ENCODE measurements at places on chromosomes 13 and 19.

DNA sequence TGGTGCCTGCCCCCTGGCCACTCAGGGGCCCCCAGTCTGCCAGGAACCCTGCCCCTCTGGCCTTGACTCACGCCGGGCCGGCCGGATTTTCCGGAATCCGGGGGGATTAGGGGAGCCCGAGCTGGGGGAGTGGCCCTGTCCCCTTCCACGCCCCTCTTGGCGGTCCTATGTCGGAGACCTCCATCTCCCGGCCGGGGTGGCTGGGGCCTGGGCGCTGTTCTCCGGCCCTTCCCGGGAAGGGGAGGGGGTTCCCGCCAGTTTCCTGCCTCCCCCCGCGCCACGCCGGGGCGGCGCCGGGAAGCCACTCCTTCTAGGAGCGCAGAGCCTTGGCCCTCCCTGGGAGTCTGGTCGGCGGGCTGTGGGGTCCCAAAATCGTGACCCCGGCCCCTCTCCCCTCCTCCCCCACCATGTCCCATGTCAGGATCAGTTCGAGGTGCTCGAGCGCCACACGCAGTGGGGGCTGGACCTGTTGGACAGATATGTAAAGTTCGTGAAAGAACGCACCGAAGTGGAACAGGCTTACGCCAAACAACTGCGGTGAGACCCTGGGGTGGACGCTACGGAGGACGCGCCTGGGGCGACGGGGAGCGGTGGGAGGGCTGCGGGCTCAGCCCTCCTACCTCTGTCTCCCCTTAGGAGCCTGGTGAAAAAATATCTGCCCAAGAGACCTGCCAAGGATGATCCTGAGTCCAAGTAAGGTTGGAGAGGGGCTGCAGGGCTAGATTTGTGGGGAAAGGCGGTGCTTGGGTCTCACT is 1.3 kb downstream of the TRIP10 start:
- no peak for DNase-seq

DNA sequence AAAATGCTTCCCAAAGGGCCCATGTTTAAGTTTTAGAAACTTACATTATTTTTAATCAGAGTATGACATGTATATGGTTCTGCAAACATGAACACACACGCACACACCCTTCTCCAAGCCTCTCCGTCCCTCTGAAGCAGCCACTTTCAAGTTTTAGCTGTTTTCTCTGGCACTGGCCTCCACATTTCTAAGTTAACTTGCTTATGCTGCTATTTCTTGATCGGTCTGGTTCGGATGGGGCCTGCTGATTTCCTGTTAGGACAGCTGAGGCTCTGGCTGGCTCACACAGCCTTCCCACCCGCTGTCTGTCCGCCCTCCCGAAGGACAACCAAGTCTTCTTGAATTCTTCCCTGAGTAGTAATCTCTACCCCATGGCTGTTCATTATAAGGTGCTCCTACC is 4.4 kb downstream of the SPC24 start:
- DNase-seq = no peak

DNA sequence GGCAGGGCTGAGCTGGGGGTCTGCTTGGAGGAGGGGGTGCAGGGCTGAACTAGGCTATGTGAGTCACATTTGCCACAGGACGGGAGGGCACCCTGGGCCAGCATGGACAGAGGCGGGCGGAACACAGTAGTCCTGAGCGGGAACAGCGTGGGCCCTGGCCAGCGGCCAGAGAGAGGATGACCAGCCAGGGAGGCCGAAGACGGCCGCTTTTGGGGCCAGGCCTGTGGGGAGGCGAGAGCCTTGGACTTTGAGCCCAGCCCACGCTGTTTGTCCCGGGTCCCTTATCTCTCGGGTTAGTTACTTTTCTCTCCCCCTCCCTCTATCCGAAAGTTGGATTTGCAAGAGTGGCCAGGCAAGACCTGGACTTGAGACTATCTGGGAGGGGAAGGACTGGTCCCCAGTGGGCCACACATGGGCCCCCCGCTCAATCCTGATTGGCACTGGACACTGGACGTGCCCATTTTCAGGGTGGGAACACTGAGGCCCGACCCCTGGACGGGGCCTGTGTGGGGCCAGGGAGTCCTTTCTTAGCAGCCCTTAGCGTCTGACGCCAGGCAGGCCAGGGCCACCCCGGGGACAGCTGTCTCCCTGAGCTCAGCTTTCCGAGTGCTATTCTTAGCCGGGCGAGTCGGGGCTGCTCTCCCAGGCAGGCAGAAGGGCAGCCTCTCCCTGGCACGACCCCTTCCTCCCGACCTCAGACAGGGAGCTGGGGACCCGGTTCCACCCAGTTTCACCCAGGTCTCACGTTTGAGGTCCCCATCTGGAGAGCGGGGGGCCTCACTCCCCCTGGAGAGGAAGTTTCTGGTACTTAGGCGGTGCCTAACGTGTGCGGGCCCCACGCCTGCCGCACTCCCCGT is 833 bp downstream of the GAMT start:
- DNase-seq = no peak

DNA sequence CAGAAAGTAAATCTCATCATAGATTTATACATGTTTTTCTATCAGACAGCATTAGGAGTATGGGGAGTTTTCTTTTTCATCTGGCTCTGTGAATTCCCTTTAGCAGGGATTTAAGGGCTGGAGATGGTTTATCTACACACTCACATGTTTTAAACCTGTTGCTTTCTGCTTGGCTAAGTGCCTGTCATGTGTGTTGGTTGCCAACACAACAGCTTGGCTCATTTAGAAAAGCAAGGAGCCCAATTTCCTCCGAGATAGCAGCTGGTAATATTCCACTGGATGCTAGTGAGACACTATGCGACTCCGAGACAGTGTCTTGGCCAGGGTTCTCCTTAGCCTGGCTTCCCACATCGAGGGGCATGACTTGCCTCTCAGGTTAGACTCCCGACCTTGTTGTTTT is 83.3 kb downstream of the KLF5 start:
- DNase-seq = no peak

DNA sequence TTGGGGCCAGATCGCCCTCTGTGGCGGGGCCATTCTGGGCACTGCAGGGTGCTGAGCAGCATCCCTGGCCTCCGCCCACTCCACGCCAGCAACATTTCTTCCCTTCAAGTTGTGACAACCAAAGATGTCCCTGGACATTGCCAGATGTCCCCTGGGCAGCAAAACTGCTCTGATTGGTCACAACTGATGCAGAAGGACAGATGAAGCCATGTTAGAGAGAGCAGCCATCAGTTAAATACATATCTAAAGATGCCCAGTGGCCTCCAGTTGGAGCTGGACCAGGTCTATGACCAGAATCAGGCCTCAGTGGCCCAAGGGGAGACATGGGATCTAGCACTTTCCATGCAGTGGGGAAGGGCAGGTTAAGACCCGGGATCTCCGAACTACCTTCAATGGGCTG is 125.7 kb downstream of the PTPRS start:
- DNase-seq = no peak

DNA sequence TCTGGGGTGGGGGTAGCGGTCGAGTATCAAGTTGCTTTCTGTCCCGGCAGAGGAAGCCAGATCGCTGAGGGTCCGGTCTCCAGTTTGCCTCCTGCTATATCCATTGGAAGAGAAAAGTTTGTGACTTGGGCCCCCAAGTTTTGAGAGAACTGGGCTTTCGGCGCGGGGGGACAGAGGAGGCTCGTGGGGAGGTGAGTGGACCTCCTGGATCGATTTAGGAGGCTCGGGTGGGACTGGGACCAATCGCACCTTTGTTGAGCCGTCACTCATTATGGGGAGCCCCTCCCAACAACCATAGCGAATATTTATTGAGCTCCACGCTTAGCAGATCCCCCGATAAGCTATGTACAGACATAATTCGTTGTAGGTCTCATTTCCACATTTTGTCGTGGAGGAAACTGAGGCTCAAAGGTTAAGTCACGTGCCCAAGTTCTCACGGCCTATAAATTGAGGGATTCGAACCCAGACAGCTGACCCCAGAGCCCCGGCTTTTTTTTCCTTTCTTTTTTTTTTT is 909 bp downstream of the RFXANK start:
- no peak for DNase-seq

- DNase-seq = no peak
These were observed 7.4 kb downstream of the DHDH start for GRCh38 chr19:48940902-48941301.

DNA sequence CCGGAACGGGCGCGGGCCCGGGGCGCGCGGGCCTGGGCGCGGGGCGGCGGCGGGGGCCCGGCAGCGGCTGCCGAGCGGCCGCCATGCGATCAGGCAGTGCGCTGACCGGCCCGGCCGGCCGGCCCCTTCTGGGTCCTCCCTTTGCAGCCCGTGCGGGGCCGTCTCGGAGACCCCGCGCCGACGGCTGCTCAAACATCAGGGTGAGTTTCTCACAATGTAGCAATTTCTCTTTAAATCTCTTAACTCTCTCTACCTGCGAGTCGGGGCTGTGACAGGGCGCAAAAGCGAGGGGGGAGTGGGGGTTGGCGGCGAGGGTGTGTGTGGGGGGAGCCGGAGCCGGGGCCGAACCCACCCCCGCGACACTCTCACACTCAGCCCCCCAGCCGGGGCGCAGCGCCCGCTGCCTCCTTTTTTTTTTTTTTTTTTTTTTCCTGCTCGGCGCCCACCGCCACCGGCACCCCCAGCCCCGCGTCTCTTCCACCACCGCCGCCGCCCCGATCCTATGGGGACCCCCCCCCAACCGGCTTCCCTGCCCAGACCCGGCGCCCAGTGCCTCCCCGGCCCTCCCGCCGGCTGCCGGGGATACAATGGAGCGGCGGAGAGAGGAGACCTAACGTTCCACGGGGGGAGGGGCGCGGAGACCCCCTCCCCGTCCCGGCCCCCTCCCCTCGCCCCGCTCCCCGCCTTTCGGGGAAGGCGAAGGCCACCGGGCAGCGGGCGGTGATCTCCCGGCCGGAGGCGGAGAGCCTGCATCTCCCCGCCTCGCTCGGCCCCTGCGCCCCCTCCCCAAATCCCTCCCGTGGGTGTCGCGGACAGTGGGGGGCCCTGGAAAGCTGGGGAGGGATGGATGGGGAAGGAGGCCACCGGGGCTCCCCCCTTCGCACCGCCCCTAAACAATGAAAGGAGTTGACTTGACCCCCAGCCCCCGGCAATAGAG is at the start of gene BICRA:
TSS of gene BICRA (plus strand) at position 166 of the 937 bp plus-strand sequence. CDS start 64,441 bp downstream, outside the sequence.
- DNase-seq = peak; percentile 59

GRCh38 chr19:55062735-55063491 is at the start of gene RDH13:
TSS of gene RDH13 (minus strand) at chr19:55063148. CDS start at chr19:55063032, 116 bp downstream.
- peak; percentile 89 for DNase-seq

GRCh38 chr13:105552078-105552477 is 983.4 kb downstream of the EFNB2 start:
- no peak for DNase-seq

DNA sequence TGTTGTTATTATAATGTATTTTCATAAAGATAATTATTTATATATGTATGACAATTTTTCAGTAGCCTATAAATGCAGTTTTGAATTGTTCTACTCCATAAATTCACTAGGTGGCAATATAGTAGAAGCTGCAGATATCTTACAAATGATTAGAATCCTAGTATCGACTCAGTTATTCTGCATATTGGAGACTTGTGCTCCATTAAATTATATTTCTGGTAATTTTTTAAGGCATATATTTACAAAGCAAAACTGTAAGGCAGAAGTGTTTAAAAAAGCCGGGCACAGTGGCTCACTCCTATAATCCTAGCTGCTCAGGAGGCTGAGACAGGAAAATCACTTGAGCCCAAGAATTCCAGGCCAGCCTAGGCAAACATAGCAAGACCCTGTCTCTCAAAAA is 58.7 kb downstream of the DPY19L3 start:
- no peak for DNase-seq

DNA sequence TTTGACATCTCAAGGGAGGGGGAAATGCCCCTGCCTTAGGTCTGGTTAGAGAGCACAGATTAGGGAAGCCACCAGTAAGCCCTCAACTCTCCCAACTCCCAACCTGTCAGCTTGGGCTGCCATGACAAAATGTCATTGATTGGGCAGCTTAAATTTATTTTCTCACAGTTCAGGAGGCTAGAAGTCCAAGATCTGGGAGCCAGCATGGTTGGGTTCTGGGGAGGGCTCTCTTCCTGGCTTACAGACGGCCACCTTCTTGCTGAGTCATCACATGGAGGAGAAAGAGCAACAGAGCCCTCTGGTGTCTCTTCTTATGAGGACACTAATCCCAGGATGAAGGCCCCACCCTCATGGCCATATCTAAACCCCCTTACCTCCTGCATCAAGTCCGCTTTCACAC is 24.2 kb downstream of the C19orf12 start:
- peak; percentile 41 for DNase-seq

DNA sequence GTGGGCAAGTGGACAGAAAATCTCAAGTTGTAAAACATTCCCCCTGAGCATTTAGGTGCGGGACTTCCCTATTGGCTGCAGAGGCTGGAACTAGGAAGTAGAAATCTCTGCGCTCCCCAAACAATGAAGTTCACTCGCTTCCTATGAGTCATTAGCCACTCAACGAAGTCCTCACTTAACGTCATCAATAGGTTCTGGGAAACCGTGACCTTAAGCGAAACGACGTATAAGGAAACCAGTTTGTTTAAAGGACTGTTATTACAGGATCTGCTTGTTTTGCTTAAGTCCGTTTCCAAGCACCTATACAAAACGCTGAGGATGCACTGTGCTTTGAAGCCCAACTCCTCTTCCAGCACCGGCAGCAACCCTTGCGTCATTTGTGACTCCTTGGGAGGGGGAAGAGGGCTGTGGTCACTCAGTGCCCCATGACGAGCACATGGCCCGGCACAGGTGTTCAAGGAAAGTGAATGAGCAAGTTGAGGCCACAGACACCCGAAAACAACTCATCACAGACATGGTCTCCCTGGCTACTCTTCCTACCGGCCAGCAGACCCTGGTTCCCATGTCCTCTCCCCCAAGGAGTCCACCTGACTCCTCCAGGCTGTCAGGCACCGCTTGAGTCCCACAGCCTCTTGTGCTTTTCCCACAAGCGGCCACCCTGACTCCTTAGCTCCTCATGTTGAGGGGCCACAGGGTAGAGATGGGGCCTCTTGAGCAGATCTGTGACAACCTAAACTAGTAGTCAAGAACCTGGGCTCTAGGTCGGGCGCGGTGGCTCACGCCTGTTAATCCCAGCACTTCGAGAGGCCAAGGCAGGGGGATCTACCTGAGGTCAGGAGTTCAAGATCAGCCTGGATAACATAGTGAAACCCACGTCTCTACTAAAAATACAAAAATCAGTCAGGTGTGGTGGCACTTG is 4.8 kb downstream of the RPS16 start:
- DNase-seq = no peak

DNA sequence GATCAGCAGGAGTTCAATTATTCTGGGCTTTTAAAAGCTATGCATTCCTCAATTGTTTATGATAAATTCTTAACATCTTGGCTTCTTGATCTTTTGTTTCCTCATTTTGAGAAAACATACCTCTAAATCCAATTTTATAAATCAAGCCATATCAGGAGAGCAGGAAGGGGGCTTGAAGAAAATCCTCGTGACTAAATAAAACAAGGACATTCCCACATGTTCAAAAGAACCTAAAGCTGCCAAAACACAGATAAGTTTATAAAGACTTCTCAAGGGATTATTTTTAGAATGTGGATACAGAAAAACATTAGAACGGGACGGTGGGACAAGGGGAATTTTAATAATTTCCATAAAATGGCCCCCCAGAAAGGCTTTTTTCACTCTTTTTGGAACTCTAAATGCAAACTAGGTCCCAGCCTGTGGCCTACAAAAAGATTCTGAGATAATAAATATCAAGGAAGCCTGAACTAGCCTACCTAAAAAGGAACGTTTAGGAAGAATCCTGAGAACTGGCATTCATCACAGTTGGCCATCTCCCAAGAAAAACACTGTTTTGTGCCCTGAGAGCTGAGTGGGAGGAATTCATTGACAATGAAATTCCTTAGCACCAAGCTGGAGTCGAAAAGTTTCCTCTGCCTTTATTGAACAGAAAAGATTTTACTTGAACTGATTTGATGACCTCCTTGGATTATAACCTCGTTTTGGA is 30.1 kb downstream of the ZAR1L start:
- DNase-seq = no peak
